ENCODE measurements at places on chromosomes 2 and 18.

DNA sequence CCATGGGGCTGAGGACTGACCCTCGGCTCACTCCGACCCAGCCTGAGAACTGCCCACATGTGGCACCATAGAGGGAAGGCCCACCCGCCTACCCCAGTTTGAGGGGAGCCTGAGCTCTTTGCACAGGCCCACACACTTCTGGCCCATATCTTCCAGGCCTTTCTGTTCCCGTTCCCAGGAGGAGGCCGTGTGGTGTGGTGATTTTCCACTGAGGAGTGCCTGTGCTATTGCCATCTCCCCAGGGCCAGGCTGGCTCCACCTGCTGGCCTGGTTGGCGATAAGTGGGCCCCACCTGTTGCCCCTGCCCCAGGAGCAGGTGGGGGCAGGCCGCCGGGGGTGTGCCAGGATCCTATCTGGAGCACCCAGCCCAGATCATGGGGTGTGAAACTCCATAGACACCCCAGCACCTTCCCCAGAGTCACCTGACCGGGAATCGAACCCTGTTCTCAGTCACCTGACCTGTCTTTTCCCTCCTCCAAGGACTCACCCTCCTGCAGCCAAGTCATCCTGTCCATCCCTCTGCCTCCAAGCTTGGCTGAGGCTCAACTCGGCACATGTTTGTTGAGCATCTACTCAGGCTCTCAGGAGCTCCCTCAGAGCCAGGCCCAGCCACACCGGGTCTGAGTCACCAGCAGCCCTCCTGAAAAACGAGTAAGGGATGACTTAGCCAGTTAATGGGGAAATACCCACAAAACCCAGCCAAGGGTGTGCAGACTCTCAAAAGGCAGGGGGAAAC, 120.1 kb downstream of the CYP26B1 start:
- no peak for DNase-seq

GRCh38 chr18:63890950-63891304, 3.4 kb downstream of the SERPINB2 start:
- no peak for DNase-seq

DNA sequence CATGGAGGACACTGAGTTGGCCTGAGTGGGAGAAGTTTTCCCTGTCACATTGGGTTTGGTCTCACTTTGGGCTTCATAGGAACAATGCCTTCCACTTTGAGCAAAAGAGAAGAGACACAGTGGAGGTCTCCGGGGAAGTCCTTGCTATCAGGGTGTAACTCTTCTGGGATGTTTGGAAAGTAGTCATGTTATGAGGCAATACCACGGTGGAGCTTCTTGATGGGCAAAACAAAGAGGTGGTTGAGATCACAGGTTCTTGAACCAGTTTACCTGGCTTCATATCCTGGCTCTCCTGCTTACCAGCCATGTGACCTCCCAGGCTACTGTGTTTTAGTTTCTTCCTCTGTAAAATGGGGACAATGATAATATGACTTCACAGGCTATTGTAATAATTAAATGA, 478.6 kb downstream of the SLC4A3 start:
- DNase-seq, result no peak

- DNase-seq, result no peak
Observed at GRCh38 chr2:66596256-66596655, 161.3 kb downstream of the MEIS1 start.

GRCh38 chr2:239673641-239674040, 272.8 kb upstream of the HDAC4 start:
- no peak for DNase-seq

DNA sequence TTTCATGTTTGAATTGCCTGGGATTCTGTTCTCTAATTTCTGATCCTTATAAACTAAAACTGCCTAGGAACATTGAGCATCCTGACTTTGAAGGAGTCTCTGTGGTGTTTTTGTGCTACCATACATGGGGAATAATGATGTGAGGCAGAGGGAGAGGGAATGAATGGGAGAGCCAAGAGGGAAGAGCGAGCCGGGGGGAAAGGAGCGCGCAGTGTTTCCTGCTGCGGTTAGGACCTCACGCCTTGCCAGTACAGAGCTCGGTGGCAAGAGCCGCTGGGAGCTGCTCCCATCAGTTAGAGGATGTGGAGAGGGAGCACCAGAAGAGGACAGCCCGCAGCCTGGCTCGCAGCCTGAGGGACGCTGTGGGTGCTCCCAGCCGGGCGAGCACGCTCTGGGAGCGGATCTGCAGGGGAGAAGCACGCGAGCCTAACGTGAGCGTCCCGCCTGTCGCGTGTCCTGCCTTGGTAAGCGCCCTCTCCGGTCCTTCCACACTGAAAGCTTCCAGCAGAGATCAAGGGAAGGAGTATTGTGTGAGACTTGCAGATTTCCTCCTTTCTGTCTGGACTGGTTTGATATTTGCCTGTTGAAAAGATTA, 114.7 kb downstream of the FAM210A start:
- peak; percentile 73 for DNase-seq

DNA sequence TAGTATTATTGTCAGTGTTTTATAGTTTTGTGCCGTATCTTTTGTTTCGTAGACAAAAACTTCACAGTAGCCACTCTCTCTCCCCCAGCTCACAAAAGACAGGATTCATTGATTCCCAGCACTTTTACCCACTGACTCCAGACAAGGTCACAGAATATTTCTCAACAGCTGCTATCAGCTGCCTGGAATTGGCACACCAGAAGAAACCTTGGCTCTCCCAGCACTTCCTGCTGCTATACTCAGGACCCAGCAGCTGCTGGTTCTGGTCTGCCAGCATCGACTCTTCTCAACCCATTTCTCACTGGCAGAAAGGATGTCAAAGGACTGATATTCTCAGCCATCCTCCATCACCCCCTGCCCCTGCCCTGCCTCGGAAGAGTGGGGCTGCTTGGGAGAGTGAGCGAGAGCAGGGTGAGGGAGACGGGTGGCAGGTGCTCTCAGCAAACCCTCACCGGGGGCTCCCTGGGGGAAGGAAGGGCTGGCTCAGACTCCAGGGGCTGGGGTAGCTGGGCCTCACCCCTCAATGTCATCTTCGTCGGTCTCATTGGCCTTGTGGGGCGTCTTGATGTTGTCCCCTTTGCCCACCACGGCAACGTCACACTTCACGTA, 6.1 kb upstream of the OTOF start:
- DNase-seq, result no peak

GRCh38 chr2:60745330-60745729, 10.7 kb upstream of the PAPOLG start:
- DNase-seq, result no peak

DNA sequence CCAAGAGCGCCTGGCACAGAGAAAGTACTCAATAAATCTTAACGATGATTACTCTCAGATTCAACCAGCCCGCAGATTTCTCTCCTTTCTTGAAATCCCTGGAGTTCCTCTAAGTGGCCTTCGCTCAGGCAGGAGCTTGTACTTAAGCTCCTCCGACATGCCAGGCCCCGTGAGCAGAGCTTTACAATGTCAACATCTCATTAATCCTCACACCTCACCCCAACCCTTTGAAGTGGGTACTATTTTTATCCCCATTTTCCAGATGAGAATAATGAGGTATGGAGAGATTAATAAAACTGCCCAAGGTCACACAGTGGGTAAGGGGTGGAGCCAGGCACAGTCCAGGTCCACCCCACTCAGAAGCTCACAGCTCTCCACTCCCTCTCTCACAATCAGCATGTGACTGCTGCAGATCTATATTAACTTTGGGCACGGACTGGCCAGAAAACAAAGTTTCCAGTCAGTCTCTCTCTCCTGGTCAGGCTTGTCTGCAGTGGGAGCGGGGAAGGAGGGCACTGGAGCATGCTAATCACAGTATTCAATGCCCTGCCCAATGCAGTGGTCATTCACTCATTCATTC, 18.0 kb downstream of the DNMT3A start:
- no peak for DNase-seq

GRCh38 chr18:73124175-73124574, 256.4 kb upstream of the NETO1 start:
- DNase-seq, result no peak

DNA sequence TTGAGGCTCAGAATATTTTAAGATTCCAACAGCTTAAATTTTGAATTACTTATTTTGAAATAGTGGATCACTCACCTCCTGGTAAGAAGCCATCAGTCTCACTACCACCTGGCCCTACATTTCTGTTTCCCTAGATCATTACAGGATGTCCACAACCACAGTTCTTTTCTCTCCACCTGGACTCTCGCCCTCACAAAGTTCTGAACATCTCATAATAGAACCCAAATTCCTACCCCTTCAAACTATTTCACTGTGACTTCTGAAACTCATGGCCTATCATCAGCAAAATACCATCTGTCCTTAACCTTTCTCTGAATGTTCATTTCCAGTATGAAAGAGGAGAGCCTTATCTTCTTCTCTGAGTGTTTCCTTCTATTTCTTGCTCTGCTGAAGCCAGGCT, 299.2 kb upstream of the MGAT5 start:
- no peak for DNase-seq

DNA sequence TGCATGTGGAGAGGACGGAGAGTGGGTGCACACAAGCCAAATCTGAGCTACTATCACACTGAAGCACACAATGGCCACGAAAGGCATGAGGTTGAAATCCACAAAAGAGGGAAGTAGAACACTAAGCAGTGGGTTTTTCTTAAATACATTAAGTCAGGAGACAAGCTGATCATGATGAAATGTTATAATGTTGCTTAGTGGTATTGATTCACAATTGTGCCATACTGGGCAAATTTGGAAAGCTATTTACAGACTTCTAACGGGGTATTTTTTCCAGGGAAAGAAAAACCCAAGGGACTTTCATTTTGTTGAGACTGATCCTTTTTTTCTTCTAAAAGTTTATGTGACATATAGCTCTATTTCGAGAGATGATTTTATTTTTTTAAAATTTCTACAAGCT, 100.8 kb upstream of the CNGA3 start:
- no peak for DNase-seq

- no peak for DNase-seq
Observed at GRCh38 chr2:72116081-72116533, 31.6 kb downstream of the CYP26B1 start.

- DNase-seq, result no peak
Observed at GRCh38 chr18:45518311-45519155, 96.7 kb upstream of the SLC14A2 start.

GRCh38 chr2:165112133-165112573, 91.7 kb downstream of the SCN3A start:
- no peak for DNase-seq

- DNase-seq, result no peak
Observed at GRCh38 chr2:23393722-23394121, 8.7 kb downstream of the KLHL29 start.

- DNase-seq, result no peak
Observed at GRCh38 chr18:31647127-31647753, 37.1 kb downstream of the B4GALT6 start.

DNA sequence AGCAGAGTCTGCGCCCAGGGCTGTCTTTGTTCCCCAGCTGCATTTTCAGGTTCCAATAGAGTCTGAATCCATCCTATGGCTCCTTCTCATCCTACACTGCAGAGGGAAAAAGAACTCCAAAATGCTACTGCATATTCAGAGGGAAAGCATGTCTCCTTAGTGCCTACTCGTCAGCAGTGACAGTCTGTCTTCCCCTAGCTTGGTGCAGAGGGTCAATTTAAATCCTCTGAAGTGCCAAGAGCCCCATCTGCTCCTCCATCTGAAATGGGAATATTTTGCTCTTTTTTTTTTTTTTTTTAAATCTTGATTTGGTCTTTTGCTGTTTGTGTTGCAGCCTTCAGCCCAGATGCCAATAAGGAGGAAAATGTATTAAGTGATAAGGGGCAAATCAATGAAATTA, 199.3 kb downstream of the RNF144A start:
- no peak for DNase-seq

GRCh38 chr2:83972128-83972527, 487.0 kb downstream of the SUCLG1 start:
- no peak for DNase-seq
